ENCODE measurements at places on chromosomes 4 and X.

DNA sequence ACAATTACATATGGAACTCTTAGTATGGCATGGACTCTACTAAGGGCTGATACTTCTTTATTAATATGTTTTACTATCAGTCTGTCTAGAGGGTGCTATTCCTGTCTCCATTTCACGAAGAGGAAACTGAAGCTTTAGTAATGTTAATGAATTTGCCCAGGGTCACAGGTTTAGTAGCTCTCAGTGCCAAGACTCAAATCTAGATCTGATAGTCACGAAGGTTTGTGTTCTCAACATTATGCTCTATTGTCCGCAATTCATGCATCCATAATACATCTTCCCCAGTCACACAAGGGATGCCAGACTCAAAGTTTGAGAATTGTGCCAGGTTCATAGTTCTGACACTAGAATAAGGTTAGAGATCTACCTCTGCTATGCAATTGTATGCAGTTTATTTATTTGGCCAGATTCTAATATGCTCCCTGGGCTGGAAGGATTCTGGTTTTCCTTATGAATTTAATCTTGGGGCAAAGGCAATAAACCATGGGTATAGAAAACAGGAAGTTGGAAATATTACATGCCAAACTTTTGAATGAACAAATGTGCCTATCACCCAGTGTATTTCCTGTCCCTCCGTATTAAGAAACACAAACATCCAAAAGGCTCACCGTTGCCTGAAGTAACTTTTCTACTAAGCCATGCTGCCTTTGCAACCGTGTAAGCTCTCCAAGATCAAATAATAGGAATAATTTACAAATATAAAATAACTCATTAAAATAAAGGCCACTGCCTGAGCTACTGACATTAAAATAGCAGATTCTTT is 478.5 kb downstream of the INPP4B start:
- DNase-seq: no peak

DNA sequence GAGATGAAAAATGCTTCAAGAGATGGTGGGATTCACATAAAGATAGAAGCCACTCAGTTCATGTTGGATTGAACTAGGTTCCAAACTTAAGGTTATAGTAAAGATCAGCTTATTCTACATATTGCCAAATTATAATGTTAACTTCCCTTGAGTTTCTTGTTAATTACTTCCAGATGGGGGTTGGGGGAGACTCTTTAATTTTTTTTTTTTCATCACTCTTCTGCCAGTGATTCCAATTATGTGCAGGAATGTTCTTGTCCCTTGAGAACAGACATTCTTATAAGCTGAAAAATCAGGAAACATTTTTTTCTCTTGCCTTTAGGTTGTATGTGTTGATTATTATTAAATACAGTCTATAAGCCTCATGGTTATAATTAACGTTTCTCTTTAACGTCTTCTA is 30.0 kb downstream of the MND1 start:
- DNase-seq: no peak

GRCh38 chrX:154051201-154051810 is 31.6 kb upstream of the IRAK1 start:
- DNase-seq: peak; percentile 35

DNA sequence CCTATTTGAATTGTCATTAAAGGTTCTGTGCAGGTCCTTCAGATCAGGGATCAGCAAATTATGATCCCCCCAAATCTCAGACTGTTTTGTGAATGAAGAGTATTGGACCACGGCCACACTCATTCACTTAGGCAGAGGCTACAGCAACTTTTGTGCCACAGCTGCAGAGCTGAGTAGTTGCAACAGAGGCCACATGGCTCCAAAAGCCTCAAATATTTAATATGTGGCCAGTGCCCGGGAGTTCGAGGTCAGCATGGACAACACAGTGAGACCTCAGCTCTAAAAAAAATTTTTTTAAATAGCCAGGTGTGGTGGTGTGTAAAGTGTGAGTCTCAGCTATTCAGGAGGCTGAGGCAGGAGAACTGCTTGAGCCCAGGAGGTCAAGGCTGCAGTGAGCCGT is 100.7 kb downstream of the NSUN7 start:
- DNase-seq: no peak

All from stimulated activated CD8-positive, alpha-beta memory T cell treated with anti-CD3 and anti-CD28 coated beads, Interleukin-4, amount 100 ng/mL, for 1 hour (primary cell).